ENCODE measurements at places on chromosomes 2 and 18.
A peak's percentile ranks its signal among the peaks of the same experiment; 100 is the strongest.

DNA sequence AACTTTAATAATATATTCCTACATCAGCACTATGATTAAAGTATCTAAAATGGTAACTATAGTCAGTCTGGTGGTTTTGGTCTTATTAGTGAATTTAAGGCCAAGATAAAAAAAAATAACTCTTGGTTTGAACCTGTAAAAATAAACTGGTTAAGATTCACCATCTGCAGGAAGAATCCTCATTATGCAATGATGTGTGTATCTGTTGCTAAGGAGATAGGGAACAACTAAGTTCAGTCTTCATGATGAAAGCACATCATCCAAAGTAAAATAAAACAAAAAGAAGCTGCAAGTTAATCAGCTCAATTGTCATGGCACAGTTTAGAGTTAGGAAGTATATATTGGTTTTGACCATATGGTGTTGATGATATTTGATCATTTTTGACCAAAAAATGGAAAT is 466.0 kb downstream of the NYAP2 start:
- no peak for DNase-seq

GRCh38 chr2:66567729-66568128 is 132.8 kb downstream of the MEIS1 start:
- DNase-seq = no peak

DNA sequence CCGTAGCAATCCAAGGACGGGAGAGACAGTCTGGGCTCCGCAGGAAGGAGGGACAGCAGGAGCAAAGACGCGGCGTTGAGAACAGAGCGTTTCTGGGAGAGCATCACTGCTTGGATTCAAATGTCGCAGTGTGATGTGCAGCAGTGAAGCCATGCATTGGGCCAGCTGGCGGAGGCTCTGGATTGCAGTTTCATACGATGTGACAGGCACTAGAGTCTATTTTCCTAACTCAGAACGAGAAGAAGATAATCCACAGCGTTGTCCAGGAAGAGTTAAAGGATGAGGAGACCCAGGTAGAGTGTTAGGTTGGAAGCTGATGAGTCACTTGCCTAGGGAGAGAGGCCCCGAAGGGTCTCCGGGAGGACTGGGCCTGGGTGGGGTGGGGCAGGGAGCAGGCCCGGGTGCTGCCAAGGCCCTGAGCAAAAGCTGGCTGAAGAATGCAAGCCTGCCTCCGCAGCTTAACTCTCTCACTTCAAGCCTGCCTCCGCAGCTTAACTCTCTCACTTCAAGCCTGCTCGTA is 17.7 kb upstream of the SEMA4C start:
- no peak for DNase-seq

DNA sequence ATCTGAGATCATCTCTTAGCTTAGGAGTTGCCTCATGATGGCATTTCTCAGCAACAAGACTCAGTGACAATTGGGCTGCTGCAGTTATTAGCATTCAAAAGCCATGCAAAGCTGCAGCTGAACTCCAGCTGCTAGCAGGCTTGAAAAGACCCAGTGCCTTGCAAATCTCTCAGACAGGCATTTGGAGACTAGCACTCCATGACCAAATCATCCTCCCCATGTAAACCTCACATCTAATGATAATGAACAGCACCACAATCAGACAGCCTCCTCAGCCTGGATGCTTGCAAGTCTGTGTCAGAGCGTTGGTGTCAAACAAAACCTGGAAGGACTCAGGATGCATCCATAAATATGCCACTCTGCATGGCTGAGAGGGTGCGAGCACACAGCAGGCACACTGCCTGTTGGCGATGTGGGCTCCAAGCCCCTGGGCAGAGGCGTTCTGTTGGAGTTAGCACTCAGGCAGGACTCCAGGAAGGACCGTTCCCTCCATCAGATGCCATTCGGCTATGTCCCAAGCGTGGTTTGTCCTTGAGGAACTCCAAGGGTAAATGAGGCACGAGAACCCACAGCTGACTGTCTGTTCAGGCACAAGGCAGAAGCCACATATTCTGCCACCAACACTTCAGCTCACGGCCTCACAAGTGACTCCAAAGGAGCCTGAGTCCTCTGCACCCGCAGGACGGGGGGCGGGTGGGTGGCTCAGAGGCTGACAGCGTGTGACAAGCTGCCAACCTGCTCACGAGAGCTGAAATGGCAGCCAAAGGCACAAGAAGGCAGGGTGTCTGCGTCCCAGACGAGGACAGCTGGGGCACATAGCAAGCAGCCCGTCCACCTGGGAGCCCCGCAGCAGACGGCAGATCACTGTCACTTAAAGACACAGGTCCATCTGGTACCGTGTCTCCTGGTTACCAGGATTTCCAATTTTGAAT is 183.8 kb downstream of the MYT1L start:
- no peak for DNase-seq

GRCh38 chr18:79575891-79576685 is 103.5 kb upstream of the CTDP1 start:
- DNase-seq = peak; percentile 46

DNA sequence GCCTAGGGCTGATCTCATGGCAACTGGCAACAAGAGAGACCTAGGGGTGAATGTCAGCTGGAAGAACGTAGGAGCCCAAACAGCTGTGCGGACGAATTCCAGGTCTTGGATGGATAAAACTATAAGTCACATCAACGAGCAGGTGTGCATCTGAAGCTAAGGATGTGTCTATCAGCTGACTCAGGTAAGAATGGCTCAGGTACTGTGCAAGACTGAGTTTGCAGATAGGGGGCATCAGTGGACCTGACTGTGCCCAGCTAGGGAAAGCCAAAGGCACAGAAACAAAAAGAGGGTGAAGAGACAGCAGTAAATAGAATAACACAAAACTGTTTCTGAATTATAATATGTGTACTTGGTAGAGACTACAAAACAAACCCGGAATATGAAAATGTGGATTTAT is 357.3 kb downstream of the ZEB2 start:
- DNase-seq = peak; percentile 65

DNA sequence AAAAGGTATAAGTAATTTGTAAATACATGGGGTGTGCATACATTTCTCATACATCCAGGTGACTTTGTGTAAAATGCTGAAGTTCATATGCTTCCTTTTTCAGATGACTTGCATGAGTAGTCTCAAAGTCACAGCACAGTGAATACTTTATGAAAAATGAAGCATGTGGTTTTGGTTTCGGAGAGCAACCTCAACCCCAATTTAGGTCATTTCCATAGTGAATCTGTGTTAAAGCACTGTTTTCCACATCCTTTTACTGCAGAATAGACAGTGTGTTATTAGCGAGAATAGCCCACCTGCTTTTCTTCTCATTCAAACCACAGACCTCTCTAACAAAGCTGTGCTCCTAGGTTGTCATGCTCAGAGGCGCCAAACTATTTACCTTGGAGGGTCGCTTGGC is 204.4 kb upstream of the RASGRP3 start:
- no peak for DNase-seq

DNA sequence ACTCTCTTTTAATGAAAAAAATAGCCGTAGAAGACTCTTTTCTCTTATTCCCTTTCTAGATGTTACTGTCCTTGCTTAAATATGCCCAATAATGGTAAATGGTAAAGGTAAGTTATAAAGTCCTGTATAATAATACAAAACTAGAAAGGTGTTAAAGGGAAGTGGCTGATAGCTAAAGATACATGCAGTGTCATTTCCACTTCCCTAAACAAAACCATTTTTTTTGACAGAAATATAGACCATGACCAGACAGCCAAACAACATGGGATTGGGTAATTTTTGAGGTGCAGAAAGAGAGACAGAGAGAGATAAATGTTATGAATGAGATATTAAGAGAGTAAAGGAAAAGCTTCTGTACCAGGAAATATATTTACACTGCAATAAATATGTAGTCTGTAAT is 731.7 kb upstream of the REG3G start:
- no peak for DNase-seq

- DNase-seq = no peak
Observed at GRCh38 chr2:187369471-187369870, 78.6 kb downstream of the CALCRL start.

- no peak for DNase-seq
Observed at GRCh38 chr18:78562531-78562961, 417.1 kb upstream of the SALL3 start.

DNA sequence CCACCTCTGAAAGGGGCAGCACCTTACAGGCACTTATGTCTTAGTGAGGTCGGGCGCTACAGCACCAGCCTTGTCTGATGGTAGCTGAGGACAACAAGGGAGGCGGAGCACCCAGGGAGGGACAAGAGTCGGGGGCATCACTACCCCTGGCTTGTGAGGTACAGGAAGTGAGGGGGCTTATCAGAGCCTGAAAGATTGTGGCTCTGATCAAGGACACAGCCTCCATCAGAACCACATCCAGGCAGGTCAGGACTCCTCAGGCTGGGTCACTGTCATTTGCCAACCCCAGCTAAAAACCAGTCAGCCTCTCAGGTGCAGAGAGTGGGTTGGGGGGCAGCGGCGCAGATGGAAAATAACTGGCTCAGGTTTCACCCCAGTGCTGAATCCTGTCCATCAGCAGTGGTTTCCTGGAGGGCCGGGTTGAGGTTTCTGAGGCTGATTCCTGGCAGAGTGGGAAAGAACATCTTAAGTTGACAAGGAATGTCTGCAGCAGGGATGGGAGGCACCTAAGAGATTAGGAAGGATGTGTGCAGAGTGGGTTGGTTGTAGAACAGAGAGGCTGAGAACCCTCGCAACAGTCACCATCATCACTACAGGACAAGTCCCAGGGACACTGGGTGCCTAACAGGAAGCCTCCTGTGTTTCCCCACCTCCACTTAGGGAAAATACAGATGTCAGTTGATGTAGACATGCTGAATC is 45.3 kb downstream of the FBLN7 start:
- DNase-seq = no peak

DNA sequence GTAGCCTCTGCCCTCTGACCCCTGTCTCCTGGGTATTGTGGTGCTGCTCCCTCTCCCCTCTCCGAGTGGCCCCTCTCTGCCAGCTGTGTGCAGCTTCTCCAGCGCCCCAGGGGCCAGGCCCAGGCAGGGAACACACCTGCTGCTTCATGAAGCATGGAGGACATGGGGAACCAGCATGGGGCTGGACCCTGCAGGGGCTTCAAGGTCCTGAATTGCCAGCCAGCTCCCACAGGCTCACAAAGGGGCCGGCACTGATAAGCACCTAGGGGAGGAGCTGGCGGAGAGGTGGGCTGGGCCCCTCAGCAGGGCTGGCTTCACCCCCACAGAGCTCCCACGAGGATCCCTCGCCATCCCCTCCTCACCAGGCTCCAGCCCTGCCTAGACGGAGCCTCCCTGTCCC is 77.4 kb upstream of the GPC1 start:
- no peak for DNase-seq

DNA sequence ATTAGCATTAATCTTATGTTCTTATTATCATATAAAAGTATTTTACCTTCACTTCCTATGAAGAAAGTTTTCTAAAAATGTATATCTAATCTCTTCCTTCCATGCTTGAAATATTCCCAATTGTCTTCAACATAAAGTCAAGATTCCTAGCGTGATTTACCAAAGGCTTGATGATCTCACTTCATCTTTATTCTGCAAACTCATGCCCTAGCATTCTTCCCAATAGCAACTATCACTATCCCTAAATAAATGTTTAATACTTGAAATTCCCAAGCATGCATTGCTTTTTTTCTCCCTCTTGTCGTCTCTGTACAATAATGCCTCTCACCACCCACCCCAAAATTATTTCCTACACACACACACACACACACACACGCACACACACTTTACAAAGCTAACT is 125.8 kb downstream of the VWC2L start:
- no peak for DNase-seq

- no peak for DNase-seq
Observed at GRCh38 chr18:58632552-58632951, 3.7 kb upstream of the ALPK2 start.

GRCh38 chr2:235605312-235606003 is 111.6 kb downstream of the AGAP1 start:
- no peak for DNase-seq

DNA sequence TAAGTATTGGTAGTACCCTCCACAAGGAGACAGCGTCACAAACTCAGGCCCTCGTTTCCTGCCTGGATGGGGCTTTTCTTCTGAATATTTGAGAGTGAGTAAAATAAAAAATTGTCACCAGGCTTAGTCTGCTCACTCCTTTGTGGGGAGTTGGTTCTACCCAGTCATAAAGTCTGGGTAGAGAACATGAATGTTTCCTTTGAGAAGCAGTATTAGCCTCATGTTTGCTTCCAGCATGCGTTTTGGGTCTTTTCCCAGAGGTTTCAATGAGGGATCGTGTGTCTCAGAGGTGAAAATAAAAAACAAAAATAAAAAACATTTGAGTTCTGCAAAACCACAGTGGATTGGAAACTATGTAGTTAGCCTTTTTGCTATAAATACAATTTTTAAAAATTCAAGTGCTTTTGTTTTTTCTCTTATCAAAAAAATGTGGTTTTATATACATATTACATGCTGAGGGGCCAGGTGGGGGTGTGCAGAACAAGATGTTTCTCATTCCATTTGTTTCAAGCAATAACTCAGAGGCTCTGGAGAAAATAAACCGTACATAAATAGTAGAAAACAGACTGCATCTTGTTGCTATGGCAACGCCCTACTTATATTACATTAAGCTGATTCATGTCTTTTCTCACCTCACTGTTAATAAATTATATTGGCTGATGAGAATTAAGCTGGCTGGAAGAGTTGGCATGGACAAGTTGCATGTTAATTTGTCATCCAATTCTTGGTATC is 225.4 kb upstream of the FBXO11 start:
- no peak for DNase-seq

- DNase-seq = no peak
Observed at GRCh38 chr2:84257831-84258230, 201.2 kb downstream of the SUCLG1 start.

DNA sequence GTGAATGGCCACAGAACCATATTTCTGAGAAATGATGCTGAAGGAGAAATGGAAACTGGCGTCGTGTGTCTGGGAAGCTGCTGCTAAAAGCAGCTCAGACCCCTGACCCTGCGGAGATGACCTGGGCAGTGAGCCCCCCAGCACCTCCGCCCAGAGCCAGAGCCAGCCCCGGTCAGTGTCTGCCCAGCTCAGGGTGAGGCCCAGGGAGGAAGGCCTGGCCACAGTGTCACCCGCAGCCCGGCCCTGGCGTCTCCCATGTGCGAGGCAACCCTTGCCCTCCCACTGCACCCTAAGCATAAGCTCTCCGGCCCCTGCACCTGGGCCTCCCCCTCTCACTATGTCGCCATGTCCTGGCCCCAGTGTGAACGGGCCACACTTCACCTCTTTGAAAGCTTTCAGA is 502.8 kb downstream of the EIPR1 start:
- no peak for DNase-seq

Data from Peyer's patch (tissue), 4 donors.